ENCODE measurements at places on chromosomes 3 and 15.

GRCh38 chr15:99708563-99708962, 24.7 kb downstream of the LYSMD4 start:
- DNase-seq = no peak

- DNase-seq = no peak
These were observed 90.2 kb downstream of the NFKBIZ start for GRCh38 chr3:101939361-101940049.

- no peak for DNase-seq
These were observed 22.0 kb downstream of the TMPRSS7 start for GRCh38 chr3:112056451-112056929.

DNA sequence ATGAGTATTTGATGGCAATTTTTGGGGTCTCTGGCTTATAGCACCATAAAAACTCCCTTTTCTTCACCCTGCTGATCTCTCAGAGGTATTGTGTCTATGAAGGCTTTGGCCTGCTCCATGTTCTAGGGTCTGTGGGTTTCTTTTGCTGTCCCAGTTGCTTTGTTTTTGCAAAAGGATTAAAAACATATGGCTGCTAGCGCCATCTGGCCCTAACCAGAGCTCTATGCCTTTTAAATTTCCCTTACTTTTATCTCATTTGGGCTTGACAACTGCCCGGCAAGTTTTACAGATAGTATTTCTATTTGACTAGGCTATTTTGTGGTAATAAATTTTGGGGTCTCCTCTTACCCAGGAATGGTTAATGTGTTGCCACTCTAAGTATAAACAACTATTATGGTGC, 6.4 kb upstream of the GHRL start:
- DNase-seq = no peak

GRCh38 chr3:8623741-8624140, 20.9 kb downstream of the SSUH2 start:
- no peak for DNase-seq

GRCh38 chr3:143597774-143598652, 250.3 kb downstream of the SLC9A9 start:
- DNase-seq = no peak

GRCh38 chr3:16085410-16085809, 89.1 kb upstream of the GALNT15 start:
- no peak for DNase-seq

DNA sequence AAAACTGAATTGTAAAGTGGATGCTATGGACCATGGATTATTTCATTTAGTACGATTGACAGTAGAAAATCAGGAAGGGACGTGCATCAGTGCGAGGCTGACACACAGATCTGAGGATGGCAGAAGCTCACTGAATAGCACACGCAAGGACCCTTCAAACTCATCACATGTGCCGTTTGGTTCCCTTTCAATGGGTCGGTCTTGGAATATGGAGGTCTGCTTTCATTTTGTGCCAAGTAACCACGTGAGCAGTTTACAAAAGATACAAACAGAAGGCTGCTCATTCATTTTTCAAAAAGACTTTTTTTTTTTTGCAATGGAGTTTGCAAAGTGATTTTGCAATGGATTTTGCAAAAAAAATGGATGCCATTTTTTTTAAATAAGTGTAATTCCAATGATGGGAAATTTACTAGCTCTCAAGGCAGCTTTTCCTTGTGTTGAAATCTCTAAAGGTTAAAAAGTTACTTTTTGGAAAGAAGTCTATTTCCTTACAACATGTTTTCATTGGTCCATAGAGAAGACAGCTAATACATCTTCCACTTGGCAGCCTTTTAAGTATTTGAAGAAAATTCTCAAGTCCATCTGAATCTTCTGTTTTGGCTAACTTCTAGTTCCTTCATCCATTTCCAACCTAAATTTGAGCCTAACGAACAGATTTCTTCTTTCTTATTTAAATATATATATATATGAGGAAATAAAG, 392.3 kb upstream of the TPRG1 start:
- DNase-seq = no peak

GRCh38 chr3:99823723-99824711, 6.4 kb downstream of the CMSS1 start:
- no peak for DNase-seq

GRCh38 chr3:10858091-10858490, 42.1 kb downstream of the SLC6A11 start:
- DNase-seq = no peak

- no peak for DNase-seq
These were observed 115.0 kb downstream of the POLQ start for GRCh38 chr3:121430664-121431215.

GRCh38 chr3:70264122-70264780, 48.2 kb downstream of the MDFIC2 start:
- no peak for DNase-seq

DNA sequence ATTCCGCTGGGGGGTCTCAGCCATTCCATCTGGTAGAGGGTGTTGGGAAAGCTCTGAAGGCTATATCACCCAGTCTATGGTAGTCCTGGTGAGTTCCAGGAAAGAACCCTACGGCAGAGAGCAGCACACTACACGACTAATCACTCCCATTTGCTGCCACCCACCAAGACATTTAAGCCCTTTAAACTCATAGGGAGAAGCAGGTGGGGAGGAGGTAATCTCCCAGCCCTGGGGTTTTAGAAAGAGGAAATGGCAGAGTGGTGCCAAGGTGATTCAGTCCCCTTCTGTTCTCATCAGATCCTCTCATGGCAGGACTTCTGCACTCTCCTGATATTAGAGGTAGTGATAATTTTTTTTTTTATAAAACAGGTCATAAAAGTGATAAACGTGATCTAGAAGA, 10.6 kb upstream of the VWA5B2 start:
- no peak for DNase-seq

DNA sequence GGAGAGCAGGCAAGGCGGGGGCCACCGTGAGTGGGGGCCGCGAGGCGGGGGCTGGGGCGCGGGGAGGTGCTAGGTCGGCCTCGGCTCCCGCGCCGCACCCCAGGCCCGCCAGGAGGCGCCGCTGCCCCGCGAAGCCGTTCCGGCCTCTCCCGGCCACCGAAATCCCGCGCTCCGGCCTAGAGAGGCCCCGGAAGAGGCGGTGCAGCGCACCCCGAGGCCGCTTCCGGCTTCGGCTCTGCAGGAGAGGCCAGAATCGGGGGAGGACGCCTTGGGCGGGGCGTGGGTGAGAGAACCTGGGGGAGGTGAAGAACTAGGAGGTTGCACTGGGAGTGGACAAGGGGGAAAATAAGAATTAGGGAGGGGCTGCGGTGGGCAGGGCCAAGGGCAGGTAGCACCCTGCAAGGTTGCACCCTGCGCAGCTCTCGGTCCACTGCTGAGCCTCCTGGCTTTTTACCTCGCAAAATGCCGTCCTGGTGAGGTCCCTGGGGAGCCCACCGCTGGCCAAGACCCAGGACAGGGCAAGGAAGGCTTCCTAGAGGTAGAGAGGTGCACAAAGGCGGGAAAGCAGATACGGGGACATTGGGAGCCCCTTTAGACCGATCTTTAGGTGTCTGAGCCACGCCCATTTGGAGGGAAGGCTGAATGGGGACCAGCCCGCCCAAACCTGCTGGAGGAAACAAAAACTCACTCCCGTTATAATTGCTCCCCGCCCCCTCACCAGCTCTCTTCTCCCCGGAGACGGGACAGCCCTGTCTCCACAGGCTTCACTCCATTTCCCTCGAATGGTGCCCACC, 8.4 kb upstream of the GNAI2 start:
- peak; percentile 92 for DNase-seq

DNA sequence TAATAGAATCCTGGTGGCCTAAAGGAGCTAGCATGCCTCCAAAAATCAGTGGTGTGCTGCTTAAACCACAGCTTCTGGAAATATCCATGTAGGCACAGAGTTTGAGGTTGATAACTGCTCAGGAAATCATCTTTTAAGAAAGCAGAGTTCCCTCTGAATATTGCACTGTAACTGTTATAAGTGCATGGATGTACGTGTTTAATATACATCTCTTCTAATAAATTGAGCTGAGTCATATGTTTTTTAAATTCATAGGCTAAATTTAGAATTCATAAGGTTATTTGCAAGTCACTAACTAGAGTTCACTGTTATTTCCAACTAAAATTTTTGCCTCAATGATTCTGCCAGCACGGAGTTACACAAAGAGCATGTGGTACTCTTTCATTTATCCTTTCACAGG, 68.9 kb downstream of the MYH15 start:
- no peak for DNase-seq

GRCh38 chr15:26126070-26126469, 262.9 kb upstream of the ATP10A start:
- DNase-seq = no peak

- DNase-seq = no peak
These were observed 621.8 kb downstream of the MECOM start for GRCh38 chr3:169041677-169042171.

- DNase-seq = no peak
These were observed 427.1 kb upstream of the C2CD4B start for GRCh38 chr15:62591842-62592838.

DNA sequence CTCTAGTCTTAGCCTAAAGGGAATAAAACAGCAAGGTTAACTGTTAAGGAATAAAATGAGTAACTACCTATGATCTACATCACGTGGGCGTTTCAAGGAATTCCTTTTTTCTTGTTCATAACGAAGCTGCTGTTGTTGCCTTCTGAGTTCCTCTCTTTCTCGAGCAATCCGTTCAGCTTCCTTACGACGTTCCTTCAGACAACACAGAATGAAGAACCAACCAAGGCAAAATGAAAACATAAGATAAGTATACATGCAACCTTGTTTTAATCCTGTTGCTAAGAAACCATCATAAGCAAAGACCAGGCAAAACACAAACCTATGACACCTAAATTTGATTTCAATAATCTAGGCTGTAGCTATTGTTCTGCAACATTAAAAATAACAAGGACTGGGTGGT, 44.1 kb downstream of the SLTM start:
- no peak for DNase-seq

DNA sequence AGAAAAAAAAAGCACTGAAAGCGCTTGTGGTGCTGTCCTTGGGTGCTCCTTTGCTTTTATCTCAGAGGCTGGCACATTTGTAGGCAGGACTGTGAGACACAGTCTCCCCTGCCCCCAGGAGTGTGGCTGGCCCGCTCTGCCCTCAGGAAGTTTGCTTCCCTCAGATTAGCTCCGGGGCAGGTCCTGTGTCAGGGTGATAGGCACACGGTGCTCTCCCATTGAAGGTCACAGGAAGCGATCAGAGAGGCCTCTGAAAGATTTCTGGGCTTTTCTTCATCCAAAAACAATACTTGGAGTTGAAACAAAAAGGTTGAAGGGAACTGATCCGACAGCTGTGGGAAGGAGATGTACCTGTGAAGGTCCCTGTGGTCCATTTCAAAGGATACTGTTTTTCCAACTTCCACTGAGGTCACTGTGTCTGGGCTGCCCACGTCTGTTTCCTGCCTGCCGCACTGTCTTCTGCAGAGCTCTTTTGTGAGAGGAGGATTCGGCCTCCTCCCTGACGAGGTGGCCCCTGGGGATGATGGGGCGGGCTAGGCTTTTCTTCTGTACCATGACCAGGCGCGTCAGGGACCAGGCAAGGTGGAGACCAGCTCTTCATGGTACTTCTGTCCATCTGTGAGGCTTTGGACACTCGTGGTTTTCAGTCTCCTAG, 330.5 kb upstream of the CTDSPL start:
- no peak for DNase-seq

- DNase-seq = no peak
These were observed 61.1 kb downstream of the SLC12A8 start for GRCh38 chr3:125151442-125151817.

- DNase-seq = no peak
These were observed 3.5 kb downstream of the PLSCR2 start for GRCh38 chr3:146465693-146466465.

DNA sequence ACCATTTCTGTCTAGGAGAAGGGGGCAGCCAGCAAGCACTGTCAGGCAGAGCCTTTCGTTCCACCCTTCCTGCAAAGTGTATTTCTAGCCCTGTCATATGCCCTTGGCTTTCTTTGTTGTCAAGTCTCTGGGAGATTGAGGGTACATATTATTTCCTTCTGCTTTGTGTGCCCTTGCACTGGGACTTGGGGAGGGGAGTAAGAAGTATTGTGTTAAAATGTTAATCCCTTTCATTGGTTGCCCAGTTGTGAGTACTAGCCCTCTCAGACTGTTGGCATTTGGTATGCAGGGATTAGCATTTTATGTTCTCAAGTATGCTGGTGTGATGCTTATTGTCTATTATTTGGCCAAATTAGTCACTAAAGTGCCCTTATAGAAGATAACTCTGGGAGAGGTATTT, 63.9 kb downstream of the RBM6 start:
- DNase-seq = no peak

DNA sequence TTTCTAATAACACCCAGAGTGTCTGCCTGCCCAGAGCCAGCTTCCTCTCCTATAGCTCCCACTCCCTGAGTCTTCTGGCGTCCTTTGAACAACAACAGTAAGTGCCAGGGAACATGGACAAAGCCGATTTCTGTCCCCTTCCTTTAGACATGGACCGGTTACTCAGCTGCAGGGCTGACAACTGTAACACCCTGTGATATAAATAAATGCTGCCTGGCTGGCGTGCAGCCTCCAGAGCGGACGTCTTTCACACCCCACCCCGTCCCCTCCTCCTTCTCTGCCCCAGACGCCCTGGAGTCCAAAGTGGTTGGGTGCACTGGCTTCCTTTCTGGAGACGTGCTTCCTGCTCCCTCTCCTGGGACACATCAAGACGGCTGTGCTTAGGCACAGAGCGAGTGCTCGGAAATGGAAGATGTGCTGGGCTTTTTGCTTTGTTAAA, 281.9 kb upstream of the LRRFIP2 start:
- no peak for DNase-seq

GRCh38 chr3:106366352-106366751, 497.5 kb upstream of the CBLB start:
- no peak for DNase-seq

DNA sequence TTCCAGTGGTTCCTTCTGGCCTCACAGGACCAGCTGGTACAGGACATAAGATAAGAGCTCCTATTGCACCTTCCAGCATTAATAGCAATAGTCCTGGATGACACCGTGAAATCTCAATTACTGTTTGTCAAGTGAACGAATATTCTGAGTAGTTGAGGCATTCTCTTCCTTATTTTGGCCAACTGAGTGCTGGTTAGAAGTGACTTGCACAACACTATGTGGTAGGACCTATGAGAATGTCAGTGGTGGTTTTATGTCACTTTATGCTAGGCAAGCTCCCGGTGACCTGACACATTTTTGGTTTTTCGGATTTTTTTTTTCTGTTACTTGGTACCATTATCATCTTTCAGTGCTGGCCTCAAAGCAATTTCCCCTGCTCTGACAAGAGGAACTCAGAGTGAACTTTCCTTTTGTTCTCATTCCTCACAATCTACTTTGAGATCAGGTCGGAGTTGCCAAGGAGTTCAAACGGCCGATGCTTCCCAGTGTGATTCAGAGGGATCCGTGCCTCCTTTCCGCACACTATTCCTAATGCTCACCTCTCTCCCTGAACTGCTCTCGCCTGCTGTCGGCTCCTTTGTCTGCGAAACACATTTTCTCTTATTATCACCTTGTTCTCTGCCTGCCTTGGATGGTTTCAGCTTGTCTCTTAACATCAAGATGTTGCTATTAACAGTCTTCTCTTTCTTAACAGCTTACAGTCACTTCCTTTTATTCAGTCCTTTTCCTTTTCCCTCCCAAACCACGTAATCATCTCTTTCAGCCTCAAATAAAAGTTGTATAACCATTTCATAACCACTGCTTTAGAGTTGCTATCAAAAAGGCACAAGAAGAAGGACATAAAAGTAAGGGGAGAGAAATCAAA, 35.8 kb downstream of the QTRT2 start:
- no peak for DNase-seq

GRCh38 chr3:19392150-19392549, 243.8 kb downstream of the KCNH8 start:
- no peak for DNase-seq

GRCh38 chr3:58260733-58261132, 23.1 kb downstream of the ABHD6 start:
- no peak for DNase-seq
